ENCODE measurements at places on chromosomes 1 and 21.

GRCh38 chr1:38958967-38959366 is 17.3 kb upstream of the RHBDL2 start:
- DNase-seq = no peak

DNA sequence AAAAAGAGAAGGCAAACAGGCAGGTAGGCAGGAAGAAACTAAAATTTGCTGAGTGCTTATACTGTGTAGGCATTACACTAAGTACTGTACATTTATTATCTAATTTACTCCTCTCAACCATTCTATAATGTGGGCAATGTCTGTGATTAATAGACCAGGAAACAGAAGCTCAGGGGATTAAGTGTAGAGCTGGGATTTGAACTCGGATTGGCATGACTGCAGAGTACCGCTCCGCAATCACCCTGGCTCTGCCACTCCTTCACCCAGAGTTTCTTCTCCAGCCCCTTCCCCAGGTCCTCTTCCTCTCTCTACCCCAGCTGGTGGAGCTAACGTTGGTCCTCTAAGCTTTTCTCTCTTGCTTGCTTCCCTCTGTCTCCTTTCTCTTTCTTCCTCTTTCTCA is 11.5 kb upstream of the S100A2 start:
- DNase-seq = no peak

DNA sequence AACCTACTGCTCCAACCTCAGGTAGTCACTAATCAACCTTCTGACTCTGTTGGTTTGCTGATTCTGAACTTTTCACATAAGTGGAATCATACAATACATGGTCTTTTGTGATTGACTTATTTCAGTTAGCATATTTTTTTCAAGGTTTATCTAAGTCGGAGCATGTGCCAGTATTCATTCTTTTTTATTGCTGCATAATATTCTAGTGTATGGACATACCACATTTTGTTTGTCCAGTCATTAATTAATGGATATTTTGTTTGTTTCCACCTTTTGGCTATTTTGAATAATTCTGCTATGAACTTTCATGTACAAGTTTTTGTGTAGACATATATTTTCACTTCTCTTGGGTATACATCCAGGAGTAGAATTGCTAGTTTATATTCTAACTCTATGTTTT is 53.0 kb upstream of the LRRN2 start:
- DNase-seq = no peak

- DNase-seq = no peak
These were observed 43.5 kb downstream of the MAST2 start for GRCh38 chr1:45846931-45847330.

- no peak for DNase-seq
These were observed 115.7 kb upstream of the VAMP3 start for GRCh38 chr1:7655354-7655753.

- DNase-seq = no peak
These were observed 105.4 kb downstream of the PSMG1 start for GRCh38 chr21:39077876-39078275.

- no peak for DNase-seq
These were observed 7.0 kb upstream of the HEYL start for GRCh38 chr1:39646232-39647081.

- DNase-seq = no peak
These were observed 1.3 kb upstream of the DUSP23 start for GRCh38 chr1:159779403-159779851.

DNA sequence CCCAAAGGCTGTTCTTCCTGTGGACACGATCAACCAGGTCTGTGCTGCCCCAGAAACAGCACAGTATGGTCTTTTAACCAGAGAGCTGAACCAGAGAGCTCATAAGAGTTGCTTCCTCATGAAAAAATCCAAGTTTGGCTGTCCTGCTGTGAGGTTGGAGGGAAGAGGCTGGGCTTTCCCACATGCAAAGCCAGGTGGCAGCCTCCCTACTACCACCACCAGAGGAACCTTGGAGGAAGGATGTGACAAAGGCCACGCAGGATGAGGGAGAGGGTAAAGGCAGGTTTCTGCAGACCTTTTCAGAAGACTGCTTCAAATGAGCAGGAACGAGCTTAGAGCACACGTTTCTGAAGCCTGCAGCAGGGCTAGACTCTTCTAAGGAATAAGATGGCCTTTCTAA is 27.1 kb downstream of the FAM78B start:
- no peak for DNase-seq

- no peak for DNase-seq
These were observed 24.5 kb downstream of the KIAA0319L start for GRCh38 chr1:35532497-35533223.

DNA sequence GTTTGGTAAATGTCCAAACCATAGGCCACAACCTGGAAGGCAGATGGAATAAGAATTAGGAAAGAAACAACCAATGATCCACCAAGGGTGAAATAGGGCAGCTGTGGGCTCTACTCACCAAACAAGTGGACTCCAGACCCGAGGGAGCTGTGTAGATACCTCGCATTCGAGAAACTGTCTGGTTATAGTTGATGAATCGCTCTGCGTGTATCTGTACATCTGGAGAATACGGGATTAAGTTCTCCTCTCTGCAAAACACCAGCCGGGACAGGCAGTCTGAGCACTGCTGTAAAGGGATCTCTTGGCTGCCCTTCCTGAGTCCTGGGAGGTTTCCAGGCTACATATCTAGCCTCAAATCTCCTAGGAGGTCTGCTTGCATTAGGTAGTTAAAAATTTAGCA is 9.4 kb upstream of the UBR4 start:
- DNase-seq = no peak

DNA sequence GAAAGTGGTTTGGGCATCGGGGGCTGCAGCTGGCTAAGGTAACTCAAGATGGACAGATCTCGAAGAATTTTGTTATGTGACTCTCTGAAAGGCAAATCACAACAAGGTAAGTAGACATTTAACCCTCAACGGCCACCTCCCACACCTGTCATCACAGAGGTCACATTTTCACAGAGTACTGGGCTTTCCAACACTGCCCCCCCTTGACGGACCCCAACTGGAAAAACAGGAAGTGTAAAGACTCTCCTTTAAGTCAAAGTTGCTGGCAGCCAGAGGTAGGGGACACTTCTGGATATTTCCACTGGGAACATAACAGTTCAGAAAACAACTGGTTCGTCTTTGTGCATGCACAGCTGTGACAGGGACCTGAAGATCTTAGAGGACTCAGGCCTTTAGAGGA is 22.3 kb downstream of the NOL9 start:
- no peak for DNase-seq

- DNase-seq = no peak
These were observed 182.9 kb downstream of the AKT3 start for GRCh38 chr1:243667133-243667532.

DNA sequence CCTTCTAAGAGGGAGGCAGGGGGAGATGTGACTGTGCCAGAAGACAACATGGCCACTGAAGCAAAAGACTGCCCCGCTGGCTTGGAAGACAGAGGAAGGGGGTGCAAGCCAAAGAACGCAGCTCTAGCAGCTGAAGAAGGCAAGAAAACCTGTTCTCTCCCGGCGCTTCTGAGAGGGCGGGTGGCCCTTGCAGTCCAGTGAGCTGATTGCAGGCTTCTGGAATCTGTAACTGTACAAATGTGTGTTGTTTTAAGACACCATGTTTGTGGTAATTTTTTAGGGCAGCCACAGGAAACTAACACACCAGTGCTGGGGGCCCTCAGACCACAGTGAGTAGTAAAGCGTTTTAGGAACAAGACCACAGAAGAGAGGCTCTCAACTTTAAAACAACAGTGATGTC is 47.0 kb downstream of the CD46 start:
- DNase-seq = no peak

DNA sequence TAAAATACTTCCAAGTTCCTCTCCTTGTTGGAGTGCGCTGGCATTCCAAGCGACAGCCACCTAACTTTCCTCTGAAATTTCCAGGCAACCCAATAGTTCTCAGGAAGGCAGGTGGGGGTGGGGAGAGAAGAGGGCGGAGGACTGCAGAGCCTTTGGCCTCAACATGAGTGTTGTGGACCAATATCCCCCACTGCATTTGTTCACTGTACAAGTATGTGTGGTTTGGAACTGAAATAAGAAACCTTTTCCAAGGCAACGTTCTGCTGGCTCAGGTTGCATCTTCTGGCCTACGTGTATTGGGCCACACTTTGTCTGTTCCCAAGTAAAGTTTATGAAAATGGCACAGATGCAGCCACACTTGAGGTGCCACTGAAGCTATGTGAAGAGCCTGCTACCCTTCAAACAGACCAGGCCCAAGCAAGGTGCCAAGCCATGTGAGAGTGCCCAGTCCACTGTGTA is 153.4 kb downstream of the DHRS3 start:
- no peak for DNase-seq

- DNase-seq = no peak
These were observed 15.4 kb downstream of the FMOD start for GRCh38 chr1:203335503-203335902.

GRCh38 chr1:115757326-115757725 is 11.2 kb downstream of the CASQ2 start:
- no peak for DNase-seq

GRCh38 chr1:173100476-173101107 is 49.9 kb upstream of the TNFSF18 start:
- DNase-seq = no peak

DNA sequence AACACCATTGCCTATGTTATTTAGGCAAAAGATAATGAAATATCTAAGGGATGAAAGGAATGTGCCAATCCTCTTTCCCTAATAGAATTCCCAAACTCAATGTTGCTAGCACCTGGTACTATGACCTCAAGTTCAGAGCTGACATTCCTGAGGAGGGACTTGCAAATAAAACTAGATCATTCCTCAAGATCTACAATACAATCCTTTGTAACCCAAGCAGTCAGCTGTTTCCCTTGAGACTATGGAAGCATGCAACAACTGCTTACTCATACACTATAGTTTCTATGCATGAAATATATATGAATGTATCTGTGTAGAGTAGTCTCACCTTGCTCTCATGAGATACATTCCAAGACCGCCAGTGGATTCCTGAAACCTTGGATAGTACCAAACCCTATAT is 65.0 kb downstream of the ABL2 start:
- no peak for DNase-seq

GRCh38 chr1:159753386-159753785 is 27.4 kb upstream of the DUSP23 start:
- no peak for DNase-seq

Measured in dorsolateral prefrontal cortex (tissue), 122 donors.